ENCODE measurements at places on chromosomes 11 and 22. TPM values are rescaled to one million over a fixed set of nuclear protein-coding genes. Genes with fewer than 3 reads are reported as not detected.

DNA sequence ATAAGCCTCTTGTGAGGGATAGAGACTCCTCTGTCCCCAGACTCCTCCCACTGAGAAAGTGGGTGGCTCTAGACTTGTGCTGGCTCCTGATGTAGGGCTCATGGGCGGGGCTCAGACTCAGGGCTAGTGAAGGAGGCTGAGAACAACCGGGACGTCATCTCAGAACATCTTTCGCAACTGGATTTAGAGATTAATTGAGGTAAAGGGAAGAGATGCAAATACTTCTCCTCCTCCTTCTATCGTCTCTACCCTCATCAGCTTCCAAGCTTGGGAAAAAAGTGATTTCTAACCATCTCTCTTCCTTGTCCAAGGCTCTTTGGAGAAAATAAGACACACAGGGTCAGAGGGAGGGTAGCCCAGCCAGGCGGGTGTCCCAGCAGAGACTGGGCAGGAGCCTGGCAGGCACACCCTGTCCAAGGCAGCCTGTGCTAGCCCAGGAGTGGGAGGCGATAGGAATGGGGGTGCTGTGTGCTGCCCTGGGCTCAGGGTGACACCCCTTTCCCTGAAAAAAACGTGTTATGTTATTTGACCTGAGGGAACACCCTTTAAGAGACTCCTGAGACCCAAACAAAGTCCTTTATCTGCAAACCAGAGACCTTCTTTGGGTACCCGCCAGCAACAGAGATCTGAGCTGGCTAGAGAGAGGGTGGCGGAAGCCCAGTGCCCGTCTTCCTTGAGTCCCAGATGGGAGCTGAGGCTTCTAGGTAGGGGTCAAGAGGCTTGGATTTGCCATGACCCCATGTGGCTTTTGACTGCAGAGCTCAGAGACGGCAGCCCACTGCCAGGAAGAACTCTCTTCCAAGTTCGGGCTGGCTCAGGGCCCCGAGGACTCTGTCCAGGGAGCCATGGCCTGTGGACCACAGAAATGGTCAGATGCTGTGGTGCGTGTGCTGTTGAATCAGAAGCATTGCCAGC is 160.9 kb downstream of the ADAMTS15 start:
- no peaks in the 10 kb centered on the region for H3K36me3 ChIP-seq
- no peaks in the 10 kb centered on the region for H3K27me3 ChIP-seq
- H3K4me3 ChIP-seq, result no peak overlapping the region
- no peak overlapping the region for H3K27ac ChIP-seq
- DNase-seq, result no peak
- H3K4me1 ChIP-seq, result peaks cover 3% of the 10 kb centered on the region

Gene DGAT2
- 2.6 TPM for total RNA-seq

Gene RIMBP3B
- 0.19 TPM for total RNA-seq

DNA sequence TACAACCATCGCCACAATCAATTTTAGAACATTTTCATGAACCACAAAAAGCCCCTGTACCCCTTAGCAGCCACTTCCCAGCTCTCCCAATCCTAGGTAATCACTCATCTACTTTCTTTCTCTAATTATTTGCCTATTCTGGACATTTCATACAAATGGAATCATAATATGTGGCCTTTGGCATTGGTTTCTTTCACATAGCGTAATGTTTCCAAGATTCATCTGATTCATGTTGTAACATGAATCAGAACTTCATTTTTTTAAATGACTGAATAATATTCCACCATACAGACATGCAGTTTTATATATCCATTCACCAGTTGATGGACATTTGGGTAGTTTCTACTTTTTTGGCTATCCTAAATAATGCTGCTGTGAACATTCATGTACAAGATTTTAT is 56.2 kb upstream of the RCN1 start:
- no peaks in the 10 kb centered on the region for H3K36me3 ChIP-seq
- DNase-seq, result no peak
- H3K4me1 ChIP-seq, result no peaks in the 10 kb centered on the region
- H3K4me3 ChIP-seq, result no peak overlapping the region
- H3K27ac ChIP-seq, result no peak overlapping the region

DNA sequence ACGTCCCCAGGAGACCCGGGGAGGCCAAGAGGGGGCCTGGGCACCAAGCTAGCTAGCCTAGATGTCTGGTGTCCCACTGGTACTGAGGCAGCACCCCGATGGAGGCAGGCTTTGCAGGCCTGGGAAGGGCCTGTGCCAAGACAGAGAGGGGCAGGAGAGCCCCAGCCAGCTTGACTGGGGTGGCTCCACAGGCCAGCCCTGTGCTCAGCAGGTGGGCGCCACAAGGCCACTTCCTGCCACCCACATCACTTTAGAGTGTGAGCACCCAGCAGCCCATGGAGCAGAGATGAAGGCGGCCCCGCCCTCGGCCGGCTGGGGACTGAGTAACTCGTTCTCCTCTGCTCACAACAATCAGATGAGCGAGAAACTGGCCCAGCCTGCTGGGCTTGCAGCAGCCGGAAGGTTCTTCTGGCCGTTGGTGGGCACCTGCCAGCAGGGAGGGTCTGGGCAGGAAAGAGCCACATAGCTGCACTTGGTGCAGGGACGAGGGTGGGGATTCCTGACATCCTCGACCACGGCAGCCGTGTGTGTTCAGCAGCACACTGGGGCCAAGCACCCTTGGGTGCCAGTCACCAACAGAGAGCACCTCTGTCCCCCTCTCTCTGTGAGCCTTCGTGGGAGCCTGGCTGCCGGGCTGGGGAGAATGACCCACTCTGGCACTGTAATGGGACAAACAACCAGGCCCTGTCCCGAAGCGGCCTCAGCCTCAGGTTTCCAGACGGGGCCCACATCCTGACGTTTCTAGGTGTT is 7.6 kb downstream of the OSBPL5 start:
- no peaks in the 10 kb centered on the region for H3K36me3 ChIP-seq
- no peak overlapping the region for H3K27ac ChIP-seq
- peaks cover 3% of the 10 kb centered on the region for H3K27me3 ChIP-seq
- DNase-seq, result no peak
- no peak overlapping the region for H3K4me3 ChIP-seq
- H3K4me1 ChIP-seq, result peaks cover 27% of the 10 kb centered on the region

DNA sequence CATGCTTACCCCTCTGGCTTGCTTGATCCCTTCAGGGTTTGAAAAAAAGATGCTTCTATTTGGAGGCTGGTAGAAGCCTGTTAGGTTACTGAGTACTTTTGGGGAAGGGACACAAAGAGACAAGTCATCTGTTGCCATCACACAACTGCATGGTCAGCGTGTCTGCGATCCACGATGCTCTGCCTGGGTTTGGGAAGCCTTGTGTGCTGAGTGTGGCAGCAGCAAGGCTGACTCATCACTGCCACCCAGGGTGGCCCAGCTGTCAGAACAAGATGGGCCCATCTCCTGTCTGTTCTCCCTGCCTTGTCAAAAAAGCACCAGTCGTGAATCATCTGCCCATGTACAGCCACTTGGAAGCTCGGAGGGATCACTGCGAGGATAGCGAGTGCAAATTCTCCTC is 26.2 kb downstream of the UBASH3B start:
- no peaks in the 10 kb centered on the region for H3K36me3 ChIP-seq
- H3K4me3 ChIP-seq, result no peak overlapping the region
- H3K27ac ChIP-seq, result no peak overlapping the region
- no peak for DNase-seq

Gene KREMEN1
- total RNA-seq, result 3.2 TPM

DNA sequence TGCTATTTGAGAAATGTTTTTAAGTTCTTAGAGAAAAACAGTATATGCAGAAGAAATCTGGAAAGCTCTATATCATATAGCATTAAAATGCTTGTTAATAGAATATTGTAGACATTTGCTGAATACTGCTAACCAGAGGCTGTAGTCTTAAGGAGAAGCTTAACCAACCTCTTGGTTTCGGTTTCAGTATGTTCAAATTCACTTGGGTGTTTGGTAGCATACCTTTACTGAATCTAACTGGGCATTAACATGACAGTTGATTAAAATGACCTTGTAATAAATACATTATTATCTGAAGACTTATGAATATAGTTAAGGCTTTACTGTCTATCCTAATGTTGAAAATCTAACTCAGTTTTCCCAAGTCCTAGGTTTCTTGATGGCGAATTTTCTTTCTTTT is 5.4 kb downstream of the PCF11 start:
- DNase-seq, result no peak
- no peaks in the 10 kb centered on the region for H3K27me3 ChIP-seq
- peaks cover 33% of the 10 kb centered on the region for H3K36me3 ChIP-seq
- no peak overlapping the region for H3K4me3 ChIP-seq

DNA sequence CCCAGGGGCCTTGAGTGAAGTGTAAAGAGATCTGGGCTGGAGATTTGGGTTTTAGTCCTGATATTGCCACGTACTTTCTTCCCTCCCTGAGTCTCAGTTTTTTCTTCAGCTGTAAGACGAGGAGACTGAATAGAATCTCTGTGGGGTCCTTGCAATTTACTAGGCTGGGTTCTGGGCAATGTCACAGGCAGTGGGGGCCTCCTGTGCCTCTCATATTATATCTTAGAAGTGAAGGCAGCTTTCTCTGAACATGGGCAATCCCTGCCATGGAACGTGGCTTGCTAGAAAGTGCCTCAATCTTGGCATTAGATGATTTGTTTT is 62.0 kb upstream of the PTPRJ start:
- no peak overlapping the region for H3K4me3 ChIP-seq
- H3K27ac ChIP-seq, result no peak overlapping the region
- H3K4me1 ChIP-seq, result no peaks in the 10 kb centered on the region
- H3K27me3 ChIP-seq, result no peaks in the 10 kb centered on the region
- H3K36me3 ChIP-seq, result no peaks in the 10 kb centered on the region

Gene GDPD5
- total RNA-seq, result 8.6 TPM

Gene SEC14L6
- 0.80 TPM for total RNA-seq

- no peak for DNase-seq
- no peaks in the 10 kb centered on the region for H3K36me3 ChIP-seq
- H3K4me1 ChIP-seq, result peaks cover 33% of the 10 kb centered on the region
- no peaks in the 10 kb centered on the region for H3K27me3 ChIP-seq
Observed at GRCh38 chr11:45089251-45089650, 57.2 kb upstream of the PRDM11 start.

DNA sequence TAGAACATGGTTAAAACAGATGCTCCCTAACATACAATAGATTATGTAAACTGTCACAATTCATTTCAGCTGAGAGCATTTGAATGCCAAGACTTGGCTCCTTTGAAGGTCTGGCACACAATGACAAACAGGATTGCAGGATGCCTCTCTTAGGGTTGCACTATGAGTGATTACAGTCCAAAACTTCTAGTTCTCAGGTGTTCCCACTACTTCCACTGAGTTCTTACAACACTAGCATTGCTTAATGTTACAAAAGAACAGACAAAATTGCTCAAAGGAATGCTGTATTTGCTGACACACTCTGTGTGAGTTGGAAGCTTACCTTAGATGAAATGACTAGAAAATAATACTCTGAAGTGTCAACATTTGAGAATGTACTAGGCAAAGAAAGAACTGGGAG is 2413.8 kb upstream of the RAG2 start:
- no peak overlapping the region for H3K27ac ChIP-seq
- no peaks in the 10 kb centered on the region for H3K4me1 ChIP-seq
- H3K36me3 ChIP-seq, result no peaks in the 10 kb centered on the region
- H3K4me3 ChIP-seq, result no peak overlapping the region
- H3K27me3 ChIP-seq, result no peaks in the 10 kb centered on the region

- no peak for DNase-seq
- no peak overlapping the region for H3K27ac ChIP-seq
- no peaks in the 10 kb centered on the region for H3K27me3 ChIP-seq
Observed at GRCh38 chr11:9143721-9144120, 52.3 kb upstream of the SCUBE2 start.

DNA sequence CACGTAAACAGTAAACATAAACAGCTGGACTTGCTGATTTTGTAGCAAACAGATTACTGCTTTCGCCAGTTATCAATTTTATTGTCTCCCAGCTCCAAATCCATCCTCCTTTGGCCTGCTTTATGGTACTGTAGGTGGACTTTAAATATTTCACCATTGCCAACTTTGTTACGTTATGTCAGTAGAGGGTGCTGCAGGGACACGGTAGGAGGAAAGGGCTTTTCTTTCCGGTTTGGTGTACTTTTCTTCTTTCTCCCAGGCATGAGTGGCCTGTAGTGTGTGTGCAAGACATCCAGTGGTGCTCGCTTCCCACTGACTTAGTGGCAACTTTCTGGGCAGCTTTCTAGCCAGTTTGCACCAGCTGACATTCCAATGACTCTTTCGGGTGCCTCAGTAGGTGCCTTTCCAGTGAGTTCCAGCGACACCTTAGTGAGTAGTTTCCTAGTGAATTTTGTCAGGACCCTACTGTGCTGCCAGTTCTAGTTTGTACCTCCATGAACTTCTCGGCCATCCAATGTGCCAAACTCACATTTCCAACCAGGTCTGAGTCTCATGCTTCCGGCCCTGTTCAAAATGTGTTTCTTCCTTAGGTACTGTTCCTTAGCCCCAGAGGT is 267.6 kb upstream of the TENM4 start:
- H3K27me3 ChIP-seq, result no peaks in the 10 kb centered on the region
- no peaks in the 10 kb centered on the region for H3K36me3 ChIP-seq
- no peak for DNase-seq
- no peak overlapping the region for H3K4me3 ChIP-seq
- H3K27ac ChIP-seq, result no peak overlapping the region
